CD8-positive, alpha-beta T cell (primary cell): ENCODE measurements at places on chromosomes 7 and 10.
A peak's percentile ranks its signal among the peaks of the same experiment; 100 is the strongest.

DNA sequence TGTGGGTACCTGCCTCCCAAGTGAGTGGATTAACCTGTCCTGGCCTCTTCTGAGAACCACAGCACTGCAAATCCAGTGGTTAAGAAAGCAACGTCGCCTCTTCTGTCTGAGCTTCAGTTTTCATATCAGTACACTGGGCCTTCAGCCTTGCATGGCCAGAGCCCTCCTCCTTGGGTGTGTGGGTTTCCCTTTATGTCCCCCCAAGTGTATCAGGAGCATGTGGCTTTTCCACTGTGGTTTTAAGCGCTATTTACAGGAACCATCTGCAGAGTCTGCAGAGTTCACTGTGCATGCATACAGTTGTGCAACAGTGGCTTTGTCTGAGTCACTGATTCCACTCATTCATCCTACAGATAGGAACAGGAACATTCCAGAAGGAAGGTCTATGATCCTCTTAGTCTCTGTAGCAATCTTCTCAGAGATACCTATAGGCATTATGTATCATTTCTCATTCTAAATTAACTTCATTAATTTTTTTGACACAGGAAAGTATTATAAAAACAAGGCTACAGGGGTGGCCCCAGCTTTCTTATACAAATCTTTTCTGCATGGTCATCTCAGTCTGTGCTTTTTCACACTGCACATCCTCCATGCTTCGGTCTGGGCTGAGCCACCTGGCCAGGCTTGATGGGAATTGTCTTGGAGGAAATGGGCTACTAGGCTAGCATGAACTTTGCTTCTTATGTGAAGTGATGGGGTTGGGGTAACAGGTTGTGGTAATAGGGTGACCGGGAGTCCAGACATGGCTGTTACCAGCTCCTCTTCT lies 17.1 kb downstream of the MBL2 start:
- no peak for DNase-seq

DNA sequence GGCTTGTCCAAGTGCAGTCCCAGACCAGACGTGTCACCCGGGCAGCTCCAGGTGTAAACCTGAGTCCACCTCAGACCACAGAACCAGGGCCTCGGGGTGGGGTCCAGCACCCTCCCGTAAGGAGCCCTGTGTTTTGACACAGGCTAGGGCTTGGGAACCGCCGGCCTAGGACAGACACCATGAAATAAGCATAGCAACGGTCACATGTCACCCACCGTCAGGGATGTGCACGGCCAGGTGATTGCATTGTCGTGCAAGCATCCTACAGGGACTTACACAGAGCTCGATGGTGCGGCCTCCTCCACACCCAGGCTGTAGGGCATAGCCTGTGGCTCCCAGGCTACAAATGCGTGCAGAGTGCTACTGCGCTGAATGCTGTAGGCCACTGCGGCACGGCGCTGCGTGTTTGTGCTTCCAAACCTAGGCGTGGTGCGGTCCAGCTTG lies 10.6 kb downstream of the ZFAND2A start:
- no peak for DNase-seq

- no peak for DNase-seq
These were observed 52.3 kb downstream of the SKIDA1 start for GRCh38 chr10:21473135-21473534.

DNA sequence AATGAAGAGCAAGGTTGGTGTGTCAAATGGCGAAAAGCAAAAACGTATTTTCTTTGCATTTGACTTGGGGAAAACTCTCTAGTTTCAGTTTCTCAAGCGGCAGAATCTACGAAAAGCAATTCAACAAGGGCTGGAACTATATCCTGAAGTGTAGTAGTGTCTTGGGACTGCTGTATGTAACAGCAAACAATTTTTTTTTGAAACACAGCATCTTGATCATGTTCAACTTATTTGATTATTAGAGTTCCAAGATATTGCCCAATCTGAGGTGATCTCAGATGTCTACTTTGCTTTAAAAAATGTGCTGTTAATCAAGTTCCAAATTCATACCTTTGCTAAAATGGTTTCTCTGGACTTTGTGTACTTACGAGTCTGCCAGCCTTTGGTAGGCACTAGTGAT lies 120.6 kb downstream of the ZWINT start:
- no peak for DNase-seq

DNA sequence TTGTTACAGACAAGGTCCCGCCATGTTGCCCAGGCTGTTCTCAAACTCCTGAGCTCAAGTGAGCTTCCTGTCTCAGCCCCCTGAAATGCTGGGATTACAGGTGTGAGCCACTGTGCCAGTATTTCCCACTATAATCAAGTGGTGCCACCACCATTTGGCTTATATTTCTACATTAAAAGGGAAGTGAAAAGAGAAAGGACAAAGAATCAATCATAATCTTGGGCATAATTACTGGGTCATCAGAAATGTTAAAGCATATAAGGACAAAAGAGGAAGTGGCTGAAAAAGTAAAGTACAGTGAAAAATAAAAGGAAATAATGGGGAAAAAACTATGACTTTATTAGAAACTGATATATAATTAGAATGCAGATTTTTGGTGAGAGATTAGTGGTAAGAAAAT lies 25.7 kb upstream of the ENTPD1 start:
- no peak for DNase-seq

DNA sequence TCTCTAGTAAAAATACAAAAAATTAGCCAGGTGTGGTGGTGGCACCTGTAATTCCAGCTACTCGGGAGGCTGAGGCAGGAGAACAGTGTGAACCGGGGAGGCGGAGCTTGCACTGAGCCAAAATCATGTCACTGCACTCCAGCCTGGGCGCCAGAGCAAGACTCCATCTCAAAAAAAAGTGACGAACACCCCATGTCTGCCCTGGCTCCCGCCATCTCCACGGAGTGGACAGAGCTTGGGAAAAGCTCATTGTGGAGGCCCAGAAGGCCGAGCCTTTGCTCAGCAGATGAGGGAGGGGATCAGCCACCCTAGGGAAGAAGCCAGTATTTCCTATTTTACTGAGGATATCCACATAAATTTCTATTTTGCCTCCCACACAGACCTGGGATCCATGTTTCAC lies 136.8 kb downstream of the DIP2C start:
- DNase-seq, result no peak

- peak; percentile 62 for DNase-seq
These were observed 45.5 kb upstream of the DDC start for GRCh38 chr7:50610521-50611277.

- no peak for DNase-seq
These were observed 150.1 kb upstream of the SHH start for GRCh38 chr7:155962191-155962967.

GRCh38 chr10:13765641-13766341 lies 179.0 kb downstream of the PRPF18 start:
- DNase-seq, result no peak

DNA sequence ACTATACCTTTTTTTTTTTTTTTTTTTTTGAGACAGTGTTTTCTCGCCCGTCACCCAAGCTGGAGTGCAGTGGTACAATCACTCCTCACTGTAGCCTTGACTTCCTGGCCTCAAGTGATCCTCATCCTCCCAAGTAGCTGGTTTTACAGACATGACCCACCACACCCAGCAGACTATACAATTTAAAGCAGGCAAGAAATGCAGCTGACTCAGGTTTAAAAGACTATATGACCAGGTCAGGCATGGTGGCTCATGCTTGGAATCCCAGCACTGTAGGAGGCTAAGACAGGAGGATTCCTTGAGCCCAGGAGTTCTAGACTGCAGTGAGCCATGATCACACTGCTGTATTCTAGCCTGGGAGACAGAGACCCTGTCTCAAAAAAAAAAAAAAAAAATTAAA lies 89.5 kb upstream of the AUTS2 start:
- no peak for DNase-seq
